Activated CD4-positive, alpha-beta T cell treated with anti-CD3 and anti-CD28 coated beads for 48 hours (primary cell): ENCODE measurements at places on chromosomes 16 and 17.
A peak's percentile ranks its signal among the peaks of the same experiment; 100 is the strongest.

GRCh38 chr17:12745486-12745885, 43.8 kb upstream of the ARHGAP44 start:
- no peak for DNase-seq

GRCh38 chr17:34420254-34420766, 57.3 kb upstream of the CCL1 start:
- DNase-seq = peak; percentile 73

GRCh38 chr16:6969594-6969993, 363.1 kb upstream of the RBFOX1 start:
- DNase-seq = no peak

- DNase-seq = peak; percentile 72
Observed at GRCh38 chr17:78925234-78925633, at the start of gene TIMP2. Gene TIMP2, minus strand, starts transcription at chr17:78925387. Its CDS starts 299 bp downstream, at chr17:78925088.

DNA sequence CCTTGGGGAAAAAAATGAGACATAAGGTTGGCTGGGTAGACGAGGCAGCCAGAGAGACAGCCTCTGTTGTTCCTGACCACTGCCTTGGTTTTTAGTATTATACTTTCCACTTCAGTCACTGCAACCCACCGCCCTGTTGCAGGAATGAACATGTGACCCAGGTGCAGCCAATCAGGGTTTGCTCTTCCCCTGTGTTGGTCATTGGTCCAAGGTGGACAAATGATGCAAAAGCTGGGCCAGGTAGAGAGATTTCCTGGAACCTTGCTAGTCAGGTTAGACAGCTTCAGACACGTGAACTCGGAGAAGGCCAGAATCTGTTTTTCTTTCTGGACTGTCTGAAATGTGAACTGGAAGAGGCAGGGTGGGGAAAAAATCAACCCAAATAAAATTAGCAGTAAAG, 452.4 kb upstream of the RBFOX1 start:
- DNase-seq = no peak

- no peak for DNase-seq
Observed at GRCh38 chr17:41885733-41886132, 20.5 kb upstream of the KLHL11 start.

GRCh38 chr17:77811521-77811920, 147.0 kb upstream of the TNRC6C start:
- DNase-seq = no peak

DNA sequence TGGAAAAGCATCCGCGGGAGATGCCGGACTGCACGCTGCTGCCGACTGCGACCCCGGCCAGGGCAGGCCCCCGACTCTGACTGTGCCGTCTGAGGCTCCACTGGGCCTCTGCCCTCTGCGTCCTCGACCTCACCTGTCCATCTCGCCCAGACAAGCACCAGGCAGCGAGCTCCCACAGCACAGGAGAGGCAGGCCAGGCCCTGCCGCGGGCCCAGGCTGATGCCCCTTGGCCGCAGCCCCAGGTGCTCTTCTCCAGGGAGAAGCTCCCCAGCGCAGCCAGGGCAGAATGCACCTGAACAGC, 98.1 kb upstream of the DNAH17 start:
- no peak for DNase-seq
